H4 (cell line): ENCODE measurements at places on chromosomes 12 and 14. TPM values are rescaled to one million over a fixed set of nuclear protein-coding genes. Genes with fewer than 3 reads are reported as not detected.

GRCh38 chr12:123943816-123944215 is 28.8 kb downstream of the CCDC92 start:
- DNase-seq: no peak

DNA sequence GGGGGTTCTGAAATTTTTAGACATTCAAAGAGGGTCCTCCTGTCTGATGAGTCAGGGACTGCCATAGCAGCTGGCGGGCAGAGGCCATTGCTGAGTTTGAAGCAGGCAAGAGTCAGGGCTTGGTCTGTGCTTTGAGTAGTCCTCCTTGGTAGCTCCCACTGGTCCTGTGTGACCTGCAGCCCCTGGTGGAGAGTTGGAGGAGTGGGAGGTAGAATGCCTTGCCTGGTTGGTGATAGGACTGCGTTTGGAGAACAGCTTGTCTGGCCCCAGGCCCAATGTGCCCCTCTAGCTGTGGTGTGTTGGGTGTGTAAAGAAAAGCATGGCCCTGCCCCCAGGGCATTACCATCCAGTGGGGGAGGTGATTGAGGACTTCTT is 116.7 kb downstream of the BEGAIN start:
- DNase-seq: no peak

GRCh38 chr12:46981622-46982021 is 97.8 kb upstream of the PCED1B start:
- no peak for DNase-seq

GRCh38 chr14:22464422-22465142 is 124.4 kb downstream of the DAD1 start:
- no peak for DNase-seq

DNA sequence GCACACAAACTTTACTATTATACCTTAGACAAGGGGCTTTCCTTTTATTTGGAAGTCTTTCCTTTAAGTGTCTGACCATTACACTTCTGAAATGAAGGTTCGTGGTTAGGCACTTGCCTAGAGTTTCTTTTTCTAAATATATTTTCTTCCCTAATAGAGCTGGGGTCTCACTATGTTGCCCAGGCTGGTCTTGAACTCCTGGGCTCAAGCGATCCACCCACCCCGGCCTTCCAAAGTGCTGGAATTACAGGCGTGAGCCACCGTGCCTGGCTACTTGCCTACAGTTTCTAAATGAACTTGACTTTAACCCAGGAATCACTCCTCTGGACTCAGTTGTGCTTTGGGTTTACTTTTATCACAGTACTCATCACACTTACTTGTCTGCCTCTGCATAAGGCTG is 57.6 kb downstream of the PEBP1 start:
- no peak for DNase-seq

GRCh38 chr12:90940872-90941499 is 14.0 kb downstream of the CCER1 start:
- DNase-seq: peak; percentile 48

DNA sequence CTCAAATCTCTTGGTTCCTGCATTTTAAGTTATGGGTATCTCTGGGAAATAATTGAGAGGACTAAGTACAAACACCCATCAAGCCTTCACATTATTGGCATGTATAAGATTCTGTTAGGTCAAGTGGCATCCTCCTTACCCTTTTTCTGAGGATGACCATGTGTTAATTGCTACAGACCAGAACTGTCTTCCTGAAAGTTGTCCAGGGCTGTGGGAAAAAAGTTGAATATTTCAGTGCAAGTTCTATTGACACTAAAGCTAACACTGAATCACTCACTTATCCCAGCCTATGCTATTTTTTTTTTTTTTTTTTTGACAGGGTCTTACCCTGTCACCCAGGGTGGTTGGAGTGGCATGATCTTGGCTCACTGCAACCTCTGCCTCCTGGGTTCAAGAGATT is 130.1 kb upstream of the HIF1A start:
- DNase-seq: no peak

- DNase-seq: no peak
Observed at GRCh38 chr12:111168009-111168900, 200.6 kb downstream of the PHETA1 start.

DNA sequence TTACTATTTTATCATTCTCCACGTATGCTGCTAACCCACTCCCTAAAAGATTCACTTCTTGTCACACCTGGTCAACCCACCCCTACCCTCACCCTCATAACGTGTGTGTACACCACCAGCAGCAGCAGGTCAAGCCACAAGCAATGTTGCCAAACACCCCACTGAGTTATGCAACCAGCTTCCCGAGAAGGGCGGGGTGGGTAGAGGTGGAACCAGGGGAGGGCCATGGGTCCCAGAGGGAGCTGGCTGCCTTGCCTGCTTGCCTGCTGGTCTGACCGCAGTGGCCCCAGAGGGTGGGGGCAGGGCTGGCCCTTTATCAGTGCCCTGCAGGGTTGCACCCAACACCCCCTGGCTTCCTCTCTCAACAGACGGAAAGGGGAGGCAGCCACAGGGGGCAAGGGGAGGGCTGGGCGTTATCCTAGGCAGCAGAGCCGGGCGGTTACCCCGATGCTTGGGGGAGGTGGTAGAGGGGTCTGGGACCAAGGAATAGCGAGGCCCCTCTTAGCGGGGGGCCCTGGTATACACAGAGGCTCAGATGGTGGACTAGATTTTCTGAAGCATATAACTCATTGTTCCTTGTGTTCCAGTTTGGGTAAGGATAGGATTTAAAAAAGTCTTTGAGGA is 3.5 kb upstream of the NFE2 start:
- peak; percentile 84 for DNase-seq

DNA sequence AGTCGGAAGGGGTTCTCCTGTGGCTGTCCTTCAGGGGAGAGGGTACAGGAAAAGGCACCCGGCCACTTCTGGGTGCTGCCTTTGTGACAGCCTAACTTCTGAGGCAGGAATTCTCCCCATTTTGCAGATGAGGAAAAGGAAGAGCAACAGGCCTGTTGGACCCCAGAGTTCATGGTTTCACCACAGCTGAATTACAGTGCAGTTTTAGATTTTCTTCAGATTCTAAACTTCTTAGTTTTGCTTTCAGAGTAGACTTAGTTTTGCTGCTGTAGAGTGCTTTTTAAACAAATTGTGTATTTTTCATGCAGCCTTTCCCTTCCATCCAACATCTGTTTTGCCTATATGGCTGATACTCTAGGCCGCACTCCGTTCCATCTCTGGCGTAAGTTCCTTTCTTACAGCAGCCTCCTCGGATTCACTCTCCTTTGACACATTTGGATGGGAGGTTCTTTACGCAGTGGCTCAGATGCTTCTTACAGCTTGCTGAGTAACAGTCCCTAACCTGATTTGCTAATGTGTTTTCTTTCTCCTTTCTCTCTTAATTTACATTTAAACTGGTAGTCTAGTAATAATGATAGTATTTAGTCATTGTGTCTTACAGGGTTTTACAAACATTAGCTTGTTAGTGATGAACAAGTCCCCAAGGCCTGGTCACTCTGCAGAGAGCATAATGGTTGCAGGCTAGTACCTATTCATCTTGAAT is 7.8 kb downstream of the TRAF3 start:
- no peak for DNase-seq

- DNase-seq: no peak
Observed at GRCh38 chr12:86134561-86134960, 121.6 kb downstream of the MGAT4C start.

Gene C1R
- total RNA-seq: 71.4 and 104 TPM in 2 replicates
